ENCODE measurements at places on chromosomes 2 and 18. TPM values are rescaled to one million over a fixed set of nuclear protein-coding genes. Genes with fewer than 3 reads are reported as not detected.

Gene MSH2
- 8.8 TPM for total RNA-seq

Gene SLC4A1AP
- 12.2 TPM for total RNA-seq

Gene HDLBP
- total RNA-seq: 793 TPM

Gene LCT
- total RNA-seq: not detected

Data from cardiac ventricle fibroblast (primary cell).